Activated CD4-positive, alpha-beta memory T cell treated with anti-CD3 and anti-CD28 coated beads, Interleukin-2, amount 10 ng/mL, durations not matched to agents 7 days and 5 days (primary cell): ENCODE measurements at places on chromosomes 5 and 9. TPM values are rescaled to one million over a fixed set of nuclear protein-coding genes. Genes with fewer than 3 reads are reported as not detected.

DNA sequence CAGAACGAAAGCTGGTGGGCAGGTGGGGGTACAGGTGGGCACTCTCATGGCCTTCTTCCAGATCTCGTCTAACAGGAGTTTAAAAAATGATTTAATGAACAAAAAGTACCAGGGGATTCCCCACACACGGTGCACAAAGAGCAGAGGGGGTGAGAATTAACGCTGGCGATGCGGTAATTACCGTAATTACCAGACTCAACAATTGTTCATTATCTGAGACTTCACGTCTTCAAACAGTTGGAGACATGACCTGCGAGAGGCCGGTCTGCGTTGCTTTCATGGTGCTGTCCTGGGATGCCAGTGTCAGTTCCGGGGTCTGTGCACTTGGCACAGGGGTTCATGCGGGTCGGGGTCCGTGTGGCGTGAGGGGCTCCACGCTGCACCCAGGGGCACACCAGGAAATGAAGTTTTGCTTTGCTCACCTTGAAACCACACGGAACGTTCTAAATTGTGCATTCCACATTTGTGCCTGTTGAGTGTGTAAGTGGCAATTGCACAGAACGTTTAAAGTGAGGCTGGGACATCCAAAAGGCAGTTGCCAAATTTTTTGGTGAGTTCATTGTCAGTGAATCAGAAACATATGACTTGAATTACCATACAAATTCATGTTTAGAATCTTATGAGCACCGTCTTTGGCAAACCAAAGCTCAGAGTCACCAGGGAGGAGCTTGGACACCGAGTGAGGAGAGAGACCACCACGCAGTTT is 256.4 kb upstream of the IRX1 start:
- no peak for DNase-seq

The NADK2 gene
- total RNA-seq, result 15.8 TPM

DNA sequence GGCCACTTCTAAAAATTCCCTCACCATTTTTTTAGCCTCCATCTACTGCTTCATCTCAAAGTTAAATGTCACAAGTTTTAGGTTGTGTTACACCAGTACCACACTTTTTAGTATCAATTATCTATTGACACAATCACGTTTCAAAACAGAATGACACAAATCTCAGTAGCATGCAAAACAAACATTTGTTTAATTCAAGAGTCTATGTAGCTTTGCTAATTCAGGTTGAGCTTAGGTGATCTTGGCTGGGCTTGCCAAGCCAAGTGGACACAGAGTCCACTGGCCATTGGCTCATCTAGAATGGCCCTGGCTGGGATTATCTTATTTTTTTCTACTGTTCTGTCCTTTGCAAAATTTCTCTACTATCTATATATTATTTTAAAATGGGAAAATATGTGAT is 61.9 kb upstream of the JAK2 start:
- DNase-seq, result no peak

The PCDHGA8 gene
- total RNA-seq, result not detected

DNA sequence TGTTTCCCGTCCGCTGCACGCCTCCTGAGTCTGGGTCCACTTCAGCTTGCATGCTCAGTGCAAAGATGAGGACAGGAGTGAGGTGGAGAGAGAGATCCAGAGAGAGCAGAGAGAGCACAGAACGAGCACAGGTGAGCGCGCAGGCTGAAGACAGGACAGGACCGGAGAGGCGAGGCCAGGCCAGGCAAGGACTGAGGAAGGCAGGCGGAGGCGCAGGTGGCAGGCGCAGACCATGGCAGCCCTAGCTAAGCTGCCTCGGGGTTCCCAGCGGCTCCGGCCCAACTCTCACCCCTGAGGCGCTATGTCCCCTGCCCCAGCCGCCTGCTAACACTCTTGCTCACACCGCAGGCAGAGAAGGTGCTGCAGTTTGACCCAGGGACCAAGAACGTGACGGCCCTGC is 9.7 kb downstream of the GRIN1 start:
- DNase-seq, result no peak

GRCh38 chr5:78078858-78079257 is 215.6 kb downstream of the AP3B1 start:
- no peak for DNase-seq

The C5orf63 gene
- total RNA-seq, result 7.1 TPM

- peak; percentile 83 for DNase-seq
These were observed 79.9 kb downstream of the FNBP1 start for GRCh38 chr9:129962889-129963703.

- no peak for DNase-seq
These were observed 126.9 kb upstream of the ANKRD55 start for GRCh38 chr5:56359809-56360685.

GRCh38 chr9:126320158-126320922 is 6.3 kb upstream of the MVB12B start:
- no peak for DNase-seq

- DNase-seq, result no peak
These were observed 119.7 kb upstream of the PJA2 start for GRCh38 chr5:109529520-109529919.

The SHROOM1 gene
- 2.7 TPM for total RNA-seq

DNA sequence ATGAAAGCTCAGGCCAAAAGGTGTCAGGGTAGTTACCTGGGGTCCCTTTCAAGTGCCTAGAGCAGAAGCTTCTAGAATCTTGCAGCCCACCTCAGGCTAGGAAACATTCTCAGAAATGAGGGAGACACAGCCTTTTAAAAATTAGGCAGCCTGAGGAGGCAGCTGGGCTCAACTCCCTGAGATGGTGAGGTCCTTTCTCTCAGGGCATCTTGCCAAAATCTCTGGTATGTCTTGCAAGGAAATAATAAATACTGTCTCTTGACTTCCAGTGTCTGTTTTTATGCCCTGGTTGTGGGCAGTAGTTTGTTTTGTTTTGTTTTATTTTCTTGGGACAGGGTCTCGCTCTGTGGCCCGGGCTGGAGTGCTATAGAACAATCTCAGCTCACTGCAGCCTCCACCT is 100.9 kb upstream of the APC start:
- no peak for DNase-seq

The PCDHGC5 gene
- total RNA-seq, result not detected

- DNase-seq, result no peak
These were observed 8.2 kb upstream of the DOCK8 start for GRCh38 chr9:206481-206880.

The HAND1 gene
- not detected for total RNA-seq

DNA sequence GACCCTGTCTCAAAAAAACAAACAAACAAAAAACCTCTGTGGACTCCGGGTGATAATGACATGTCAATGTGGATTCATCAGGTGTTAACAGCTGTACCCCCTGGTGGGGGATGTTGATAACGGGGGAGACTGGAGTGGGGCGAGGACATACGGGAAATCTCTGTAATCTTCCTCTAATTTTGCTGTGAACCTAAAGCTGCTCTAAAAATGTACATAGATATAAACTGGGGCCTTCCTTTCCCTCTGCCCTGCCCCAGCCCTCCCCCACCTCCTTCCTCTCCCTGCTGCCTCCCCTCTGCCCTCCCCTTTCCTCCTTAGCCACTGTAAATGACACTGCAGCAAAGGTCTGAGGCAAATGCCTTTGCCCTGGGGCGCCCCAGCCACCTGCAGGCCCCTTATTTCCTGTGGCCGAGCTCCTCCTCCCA is 1.4 kb upstream of the CEL start:
- DNase-seq, result no peak

DNA sequence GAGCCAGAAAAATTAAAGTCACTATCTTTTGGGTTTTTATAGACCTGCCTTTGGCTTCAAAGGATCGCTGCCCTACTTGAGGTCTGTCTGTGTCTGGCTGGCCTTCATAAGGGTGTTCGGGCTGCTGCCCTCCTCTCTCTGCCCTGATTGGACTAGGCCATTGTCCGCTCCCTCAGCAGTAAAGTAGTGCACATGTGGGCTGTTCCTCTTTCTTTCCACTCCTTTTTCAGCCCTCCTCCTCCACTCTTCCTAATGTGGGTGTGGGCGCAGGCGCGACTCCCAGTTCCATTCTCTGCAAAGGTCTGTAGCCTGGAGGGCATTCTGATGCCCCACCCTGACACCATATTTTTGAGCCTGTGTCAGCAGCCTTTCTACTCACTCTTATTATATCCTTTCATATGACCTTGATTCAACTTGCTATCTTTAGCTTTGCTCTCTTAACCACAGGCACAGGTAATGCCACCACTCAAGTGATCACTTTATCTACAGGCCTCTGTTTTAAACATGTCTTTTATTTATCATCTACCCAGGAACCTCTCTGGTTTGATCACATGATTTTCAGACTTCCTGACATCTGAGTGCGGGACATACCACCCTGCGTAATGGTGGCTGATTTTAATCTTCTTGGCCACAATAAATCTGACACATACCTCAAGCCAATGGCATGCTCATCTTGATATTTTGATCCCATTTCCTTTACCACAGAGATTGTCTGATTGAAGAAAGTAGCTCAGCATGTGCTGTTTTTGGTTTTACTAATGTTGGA is 144.5 kb downstream of the AOPEP start:
- peak; percentile 65 for DNase-seq

DNA sequence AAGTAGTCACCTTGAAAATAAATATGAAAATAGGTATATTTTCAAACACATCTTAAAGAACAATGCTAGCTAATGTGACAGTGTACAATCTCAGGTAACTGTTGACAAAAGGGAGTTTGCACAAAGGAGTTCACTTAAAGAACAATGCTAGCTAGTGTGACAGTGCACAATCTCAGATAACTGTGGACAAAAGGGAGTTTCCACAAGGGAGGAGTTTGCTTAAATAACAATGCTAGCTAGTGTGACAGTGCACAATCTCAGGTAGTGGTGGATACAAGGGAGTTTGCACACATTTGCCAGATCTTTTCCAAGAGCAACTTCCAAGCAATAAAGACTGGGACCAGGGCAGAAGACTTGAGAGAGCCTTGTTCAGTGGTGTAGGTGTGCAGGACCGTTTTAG is 442.9 kb upstream of the FTMT start:
- DNase-seq, result no peak

GRCh38 chr5:133969654-133970324 is 1.4 kb upstream of the C5orf15 start:
- no peak for DNase-seq

DNA sequence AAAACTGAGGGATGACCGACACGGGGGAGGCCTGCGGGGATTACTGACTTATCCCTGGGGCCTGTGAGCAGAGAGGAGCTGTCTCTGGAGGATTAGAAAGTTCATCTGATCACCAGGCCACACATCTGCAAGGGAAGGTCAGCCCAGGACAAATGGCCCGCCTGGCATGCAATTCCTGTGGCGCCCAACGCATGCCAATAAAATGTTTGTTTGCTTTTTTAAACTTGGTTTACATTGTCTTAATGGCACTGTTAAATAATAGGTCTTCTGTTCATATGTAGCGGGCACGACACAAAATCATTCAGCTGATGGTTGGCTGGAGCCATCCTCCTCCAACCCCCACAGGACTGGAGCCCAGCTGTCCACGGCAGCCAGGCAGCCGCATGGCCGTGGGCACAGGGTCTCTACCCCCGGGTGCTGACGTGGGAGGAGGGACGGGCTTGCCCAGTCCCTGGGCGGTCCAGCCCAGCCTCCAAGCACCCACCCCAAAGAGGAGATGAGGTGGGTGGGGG is 41.0 kb upstream of the SLC12A7 start:
- DNase-seq, result no peak

GRCh38 chr9:36772449-36773403 is 200.0 kb downstream of the MELK start:
- DNase-seq, result no peak

- DNase-seq, result no peak
These were observed 7.5 kb upstream of the NRARP start for GRCh38 chr9:137309368-137310188.

DNA sequence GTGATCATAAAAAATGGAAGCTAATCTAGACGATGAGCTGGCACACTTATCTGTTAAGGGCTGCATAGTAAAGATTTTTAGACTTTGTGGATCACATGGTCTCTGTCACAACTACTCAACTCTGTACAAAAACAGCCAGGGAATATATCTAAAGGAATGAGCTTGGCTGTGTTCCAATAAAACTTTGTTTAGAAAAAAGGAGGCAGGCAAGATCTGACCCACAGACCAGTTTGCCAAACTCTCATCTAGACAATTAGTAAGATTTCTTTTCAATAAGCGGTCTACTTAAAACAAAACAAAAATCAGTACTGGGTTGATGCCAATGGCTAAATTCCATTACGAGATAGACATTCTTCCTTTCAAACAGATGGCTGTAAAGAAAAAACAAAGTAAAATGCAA is 53.0 kb upstream of the RETREG1 start:
- DNase-seq, result no peak

The PAEP gene
- total RNA-seq, result not detected

GRCh38 chr9:69623276-69623675 is 48.9 kb downstream of the APBA1 start:
- no peak for DNase-seq

DNA sequence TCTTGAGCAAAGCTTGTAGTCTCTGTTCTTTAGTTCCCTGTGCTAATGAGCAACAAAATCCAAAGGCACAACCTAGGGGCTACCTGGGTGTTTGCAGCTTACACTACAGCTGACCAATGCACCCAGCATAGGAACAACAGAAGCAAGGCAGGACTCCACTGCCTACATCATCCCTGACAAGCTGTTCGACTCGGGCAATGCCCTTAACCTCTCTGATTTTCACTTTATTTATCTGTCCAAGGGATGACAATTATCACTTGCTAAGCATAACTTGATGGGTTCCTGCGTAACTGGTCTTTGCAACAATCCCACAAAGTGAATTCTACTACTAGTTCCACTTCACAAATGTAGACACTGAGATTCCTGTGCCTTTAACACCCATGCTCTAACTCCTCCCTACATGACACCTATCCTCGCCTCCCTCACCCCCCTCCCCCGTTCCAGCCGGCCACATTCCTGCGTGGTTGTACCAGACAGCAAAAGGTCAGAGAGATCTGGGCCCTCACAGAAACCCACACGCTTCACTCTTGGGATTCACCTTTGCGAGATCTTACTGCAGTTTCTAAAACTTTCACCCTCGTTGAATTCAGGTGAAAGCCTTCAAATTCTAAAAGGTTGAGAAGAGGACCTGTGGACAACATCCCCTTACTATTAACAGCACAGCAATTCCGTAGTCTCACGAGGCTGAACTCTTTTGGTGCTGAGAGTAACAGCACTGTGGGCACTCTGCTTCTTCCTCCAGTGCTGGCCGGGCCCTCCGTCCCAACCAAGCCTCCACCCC is 995 bp downstream of the IPPK start:
- DNase-seq, result peak; percentile 49

The BHMT2 gene
- not detected for total RNA-seq

DNA sequence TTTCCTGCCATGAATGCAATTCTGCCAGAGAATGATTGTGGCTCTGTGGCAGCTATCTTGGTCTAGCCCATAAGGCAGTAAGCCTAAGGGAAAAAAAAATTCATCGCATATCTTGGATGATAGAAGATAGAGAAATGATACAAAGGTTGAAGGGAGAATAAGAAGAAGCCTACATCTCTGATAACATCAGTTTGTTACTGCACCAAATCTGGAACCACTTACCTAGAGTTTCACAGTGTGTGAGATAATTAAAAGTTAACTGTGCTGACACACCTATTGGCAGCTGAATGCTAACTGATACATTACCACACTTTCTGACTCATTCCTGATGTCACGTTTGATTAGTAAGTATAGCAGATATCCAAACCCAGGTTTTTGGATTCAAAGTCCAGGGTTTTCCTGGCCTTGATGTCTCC is 91.6 kb upstream of the TAF11L2 start:
- no peak for DNase-seq

- no peak for DNase-seq
These were observed 47.7 kb upstream of the CTNNA1 start for GRCh38 chr5:138705567-138705966.

The CD14 gene
- total RNA-seq, result 0.38 TPM
